ENCODE measurements at places on chromosomes 1 and 21.

DNA sequence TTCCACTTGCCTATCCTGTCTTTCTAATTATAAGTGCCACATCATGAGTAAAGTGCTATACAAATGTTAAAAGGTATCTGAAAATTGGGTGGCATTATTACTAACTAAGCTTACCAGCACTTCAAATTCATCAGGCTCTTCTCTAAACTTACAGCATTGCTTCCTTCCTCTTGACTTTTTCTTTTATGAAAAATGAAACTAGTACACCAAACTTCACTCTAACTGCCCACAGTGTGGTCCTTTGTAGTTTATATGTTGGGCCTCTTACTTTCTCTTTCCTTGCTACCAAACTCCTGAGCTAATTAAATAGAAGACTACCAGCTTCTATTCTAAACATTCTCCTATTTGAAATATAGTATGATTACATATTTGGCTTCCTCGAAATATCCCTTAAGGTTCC lies 81.8 kb downstream of the NOTCH2 start:
- DNase-seq, result no peak

- no peak for DNase-seq
Measured at GRCh38 chr1:223248770-223249140, 105.7 kb upstream of the TLR5 start.

DNA sequence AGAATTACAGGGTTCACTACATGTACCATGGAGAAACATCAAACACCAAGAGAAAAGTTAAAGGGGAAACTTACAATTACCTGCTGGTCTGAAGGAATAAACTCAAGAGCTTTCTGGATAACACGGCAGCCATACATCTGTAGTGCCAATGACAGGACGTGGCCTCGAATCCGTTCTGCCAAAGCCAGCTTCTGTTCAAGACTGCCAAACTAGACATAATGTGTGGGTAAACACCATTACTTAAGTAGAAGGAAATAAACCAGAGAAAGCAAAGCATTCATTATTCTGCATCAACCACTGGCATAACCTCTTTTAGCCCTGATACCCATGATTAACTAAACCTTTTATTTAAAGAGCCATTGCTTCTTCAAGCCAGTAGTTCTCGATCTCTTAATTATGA lies 41.5 kb upstream of the SDC3 start:
- no peak for DNase-seq

GRCh38 chr1:24300971-24301784 lies 18.0 kb upstream of the GRHL3 start:
- DNase-seq, result no peak

- DNase-seq, result no peak
Measured at GRCh38 chr1:196701144-196701543, 49.3 kb downstream of the CFH start.

- no peak for DNase-seq
Measured at GRCh38 chr1:53710584-53710983, 28.4 kb downstream of the GLIS1 start.

GRCh38 chr1:77825131-77825709 lies 45.8 kb downstream of the MIGA1 start:
- DNase-seq, result peak; percentile 81

GRCh38 chr21:17514124-17514845 lies 1.4 kb downstream of the CXADR start:
- DNase-seq, result no peak

DNA sequence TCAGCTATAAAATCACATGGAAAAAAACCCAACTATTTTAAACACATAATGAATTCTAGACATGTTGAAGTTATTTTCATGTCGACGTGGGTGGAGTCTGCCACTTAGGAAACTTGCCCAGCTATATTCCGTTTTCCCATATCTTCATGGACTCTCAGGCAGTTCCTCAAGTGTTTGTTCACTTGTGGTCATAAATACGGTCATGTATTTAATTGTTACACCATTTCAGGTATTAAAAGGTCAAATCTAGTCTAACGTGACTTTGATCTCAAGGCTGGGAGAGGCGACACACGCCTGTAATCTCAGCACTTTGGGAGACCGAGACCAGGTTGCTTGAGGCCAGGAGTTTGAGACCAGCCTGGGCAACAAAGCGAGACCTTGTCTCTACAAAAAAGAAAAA lies 346.9 kb downstream of the PBX1 start:
- DNase-seq, result no peak

GRCh38 chr1:1857096-1857703 lies 33.7 kb downstream of the GNB1 start:
- DNase-seq, result peak; percentile 24

DNA sequence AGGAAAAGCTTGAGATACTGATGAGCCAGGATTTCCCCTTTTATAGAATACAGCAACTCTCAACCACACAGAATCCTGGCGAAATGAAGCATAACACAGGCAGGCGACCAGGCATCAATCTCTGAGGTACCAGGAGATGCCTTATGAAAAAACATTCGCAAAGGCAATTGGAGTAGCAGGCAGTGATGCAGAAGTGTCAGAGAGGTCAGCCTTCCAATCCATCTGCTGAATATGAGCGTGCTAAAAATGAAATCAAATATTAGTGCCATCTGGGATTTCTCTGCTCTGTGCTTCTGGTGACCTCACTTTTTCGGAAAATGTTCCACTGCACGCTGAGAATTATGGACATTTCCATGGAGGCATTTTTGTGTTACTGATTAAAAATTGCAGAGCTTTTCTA lies 258.8 kb downstream of the VAV3 start:
- DNase-seq, result no peak

- DNase-seq, result no peak
Measured at GRCh38 chr1:30793209-30793608, 35.6 kb upstream of the LAPTM5 start.

DNA sequence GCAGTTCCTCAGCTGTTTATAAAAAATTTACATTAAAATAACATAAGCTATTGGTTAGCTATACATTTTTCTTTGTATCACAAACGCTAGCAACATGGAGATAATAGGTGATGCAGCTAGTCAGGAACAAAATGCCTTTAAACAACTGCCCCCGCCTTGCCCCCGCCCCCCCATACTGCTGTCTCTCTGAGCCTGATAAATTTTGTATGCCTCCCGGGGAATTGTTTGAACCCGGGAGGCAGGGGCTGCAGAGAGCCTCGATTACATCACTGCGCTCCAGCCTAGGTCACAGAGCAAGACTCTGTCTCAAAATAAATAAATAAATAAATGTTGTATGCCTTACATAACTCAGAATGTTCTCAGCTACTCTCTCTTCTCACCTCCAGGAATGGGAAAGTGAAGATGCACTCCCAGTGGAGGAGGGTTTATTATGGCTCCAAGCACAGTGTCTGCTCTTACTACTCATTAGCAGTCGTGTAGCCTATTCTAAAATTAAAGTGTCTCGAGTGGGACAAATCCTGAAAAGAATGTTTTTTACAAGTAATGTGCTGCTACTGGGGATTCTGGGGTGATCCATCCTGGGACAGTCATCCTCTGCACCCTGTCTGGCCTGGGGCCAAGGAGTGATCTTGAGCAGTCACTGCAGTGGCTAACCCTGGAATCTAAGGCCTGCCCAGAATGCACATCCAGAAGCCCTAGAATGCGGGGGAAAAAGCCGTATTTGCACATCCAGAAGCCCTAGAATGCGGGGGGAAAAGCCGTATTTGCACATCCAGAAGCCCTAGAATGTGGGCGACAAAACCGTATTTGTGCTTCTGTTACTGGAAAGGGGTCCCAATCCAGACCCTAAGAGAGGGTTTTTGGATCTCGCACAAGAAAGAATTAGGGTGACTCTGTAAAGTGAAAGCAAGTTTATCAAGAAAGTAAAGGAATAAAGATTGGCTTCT lies 39.4 kb upstream of the ZNF496 start:
- DNase-seq, result no peak

DNA sequence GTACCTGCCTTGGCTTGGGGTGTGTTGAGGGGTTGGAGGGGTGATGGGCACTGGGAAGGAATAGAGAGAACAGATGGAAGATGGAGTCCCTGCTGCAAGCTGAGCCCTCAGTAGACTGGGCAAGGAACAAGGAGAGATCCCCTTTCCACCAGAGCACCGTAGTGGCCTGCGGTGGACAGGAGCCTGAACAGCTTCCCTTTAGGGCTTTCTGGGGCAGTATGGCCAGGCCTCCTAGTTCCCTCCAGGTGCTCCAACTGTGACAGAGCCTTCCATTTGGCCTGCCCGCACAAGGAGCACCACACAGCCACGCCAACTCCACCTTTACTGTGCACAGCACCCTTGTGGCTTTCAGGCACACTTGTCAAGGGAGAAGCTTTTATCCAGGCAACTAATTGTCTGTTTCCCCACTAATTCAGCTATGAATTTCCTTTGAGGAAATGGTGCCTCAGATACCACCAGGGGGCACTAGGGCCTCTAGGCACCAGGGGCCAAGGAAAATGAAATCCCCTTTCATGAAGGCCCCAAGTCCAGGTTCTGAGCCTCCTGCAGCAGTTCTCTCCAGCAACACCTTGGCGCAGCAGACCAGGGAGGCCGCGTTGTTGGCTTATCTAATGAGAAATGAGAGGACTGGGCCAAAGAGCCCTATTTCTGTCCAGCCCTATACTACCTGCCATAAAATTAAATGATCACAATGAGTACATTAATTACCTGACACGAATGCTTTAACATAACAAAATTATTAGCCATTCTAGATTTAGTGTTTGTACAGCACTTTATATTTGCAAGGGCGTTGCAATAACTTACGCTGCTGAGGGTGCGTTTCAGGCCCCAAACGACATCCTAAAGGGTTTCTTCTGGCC lies 23.1 kb upstream of the ERI3 start:
- peak; percentile 68 for DNase-seq

DNA sequence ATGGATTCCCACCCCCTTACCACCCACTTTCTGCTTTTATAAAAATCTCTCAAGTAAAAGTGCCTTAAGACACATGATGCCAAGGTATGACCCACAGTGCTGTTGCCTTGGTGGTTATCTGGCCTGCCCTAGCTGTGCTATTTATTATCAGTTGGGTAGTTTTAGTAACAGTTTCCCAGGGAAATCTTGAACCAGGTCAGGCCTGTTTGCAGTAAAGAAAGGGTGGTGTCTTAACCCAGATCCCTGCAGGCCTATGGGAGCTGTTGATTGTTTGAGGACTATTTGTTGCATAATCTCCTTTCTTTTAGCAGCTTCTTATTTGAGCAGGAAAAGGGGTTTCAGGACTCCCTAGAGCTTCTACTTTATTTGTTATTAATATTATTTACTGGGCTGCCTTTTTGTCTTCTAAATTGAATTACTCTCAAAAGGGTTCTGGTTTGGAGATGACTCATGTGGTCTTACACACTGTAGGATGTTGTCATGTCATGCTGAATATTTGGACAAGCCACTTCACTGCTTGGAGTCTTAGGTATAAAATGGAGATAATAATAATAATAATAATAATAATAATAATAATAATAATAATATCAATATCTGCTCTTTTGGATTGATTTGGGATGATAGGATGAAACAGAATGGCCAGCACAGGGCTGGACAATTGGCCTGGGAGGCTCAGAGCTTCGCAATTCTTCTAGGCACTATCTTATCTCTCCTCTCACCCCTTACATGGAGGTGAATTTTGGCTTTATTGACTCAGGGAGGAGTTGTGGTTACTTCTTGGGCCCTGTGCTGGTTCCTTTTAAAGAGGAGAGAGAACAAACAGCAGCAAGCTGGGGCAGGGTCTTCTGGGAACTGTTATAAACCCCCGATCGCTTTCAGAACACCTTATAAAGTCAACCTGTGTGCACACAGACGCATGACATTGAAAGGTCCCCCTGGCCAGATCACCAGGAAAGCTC lies 252.1 kb downstream of the PRDM2 start:
- DNase-seq, result no peak

- DNase-seq, result no peak
Measured at GRCh38 chr1:110425612-110426152, 18.2 kb upstream of the LAMTOR5 start.

- no peak for DNase-seq
Measured at GRCh38 chr21:45449658-45450422, 44.9 kb downstream of the COL18A1 start.

DNA sequence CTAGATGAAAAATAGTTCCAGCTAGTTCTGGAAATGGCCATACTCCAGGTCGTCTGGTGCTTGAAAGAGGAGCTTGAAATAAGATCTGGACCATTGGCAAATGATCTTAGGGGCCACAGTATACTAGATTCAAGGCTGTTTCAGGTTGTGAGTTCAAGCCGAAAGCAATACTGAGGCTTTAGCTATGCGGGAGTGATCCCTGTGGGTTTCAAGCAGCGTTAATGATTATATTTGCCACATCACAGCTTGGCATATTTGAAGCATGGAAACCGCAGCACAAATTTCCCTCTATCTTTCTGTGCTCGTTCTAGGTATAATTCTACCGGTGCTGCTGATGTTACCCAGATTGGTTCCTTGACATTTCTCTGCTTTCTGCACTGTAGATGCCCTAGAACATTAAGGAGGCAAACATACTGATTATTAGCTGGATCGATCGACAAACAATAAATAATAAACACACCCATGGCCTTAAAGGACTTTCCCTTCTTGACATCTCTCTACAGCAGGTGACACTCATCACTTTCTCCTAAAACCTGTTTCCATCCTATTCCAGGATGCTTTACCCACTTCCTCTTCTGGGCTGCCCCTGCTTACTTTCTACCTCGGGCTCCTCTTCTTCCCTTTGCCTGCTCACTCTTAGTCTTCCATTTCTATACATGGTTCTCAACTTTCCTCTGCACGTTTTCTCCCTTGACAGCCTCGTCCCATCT lies 40.6 kb upstream of the LYST start:
- DNase-seq, result no peak

DNA sequence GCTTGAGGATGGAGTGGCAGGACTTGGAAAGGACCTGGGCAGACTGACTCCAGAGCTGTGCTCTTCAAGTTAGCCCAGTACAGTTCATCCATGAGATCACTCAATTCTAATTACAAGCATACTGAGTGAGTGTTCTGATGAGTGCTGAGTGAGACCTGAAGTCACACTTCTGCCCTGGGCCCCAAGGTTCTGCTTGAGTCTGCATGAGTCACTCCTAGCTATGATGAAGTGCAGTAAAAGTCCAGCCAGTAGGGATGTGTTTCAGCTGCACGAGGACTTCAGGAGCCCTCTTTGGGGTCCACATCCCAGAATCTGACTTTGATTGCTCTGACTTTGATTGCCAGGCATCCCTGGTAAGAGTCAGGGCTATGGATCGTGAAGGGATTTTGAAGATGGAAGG lies 35.8 kb downstream of the PLEKHA6 start:
- no peak for DNase-seq

DNA sequence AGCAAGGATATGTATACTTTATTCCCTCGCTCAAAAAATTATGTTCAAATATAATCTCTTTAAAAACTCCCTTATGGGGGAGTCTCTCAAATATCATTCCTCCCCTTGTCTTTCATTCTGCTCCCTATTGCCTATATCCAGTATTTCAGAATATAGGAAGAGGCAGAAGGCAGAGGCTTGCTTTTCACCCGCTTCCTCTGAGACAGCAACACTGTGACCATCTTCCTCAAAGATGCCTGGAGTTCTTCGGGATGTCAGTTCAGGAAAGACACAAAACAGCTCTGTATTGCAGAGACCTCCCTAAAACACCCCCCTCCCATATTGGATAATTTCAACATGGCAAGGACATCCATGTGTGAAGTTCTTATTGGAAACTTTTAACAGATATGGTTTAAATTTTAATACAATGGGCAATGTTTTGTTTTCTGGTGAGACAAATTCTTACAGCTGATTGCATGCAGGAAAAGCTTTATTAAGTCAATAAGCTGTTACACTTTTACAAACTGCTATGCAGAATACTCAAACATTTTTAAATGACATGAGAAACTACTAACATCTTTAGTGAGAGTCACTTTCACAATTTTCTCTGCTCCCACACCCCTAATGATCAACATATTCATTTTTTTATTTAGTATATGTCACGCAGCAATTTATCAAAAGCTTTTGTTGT lies 4.8 kb downstream of the DIRAS3 start:
- no peak for DNase-seq

Data from inflammatory macrophage (primary cell).